Brain (organoid and tissue), 16 donors: ENCODE measurements at places on chromosomes 6 and 20. TPM values are rescaled to one million over a fixed set of nuclear protein-coding genes. Genes with fewer than 3 reads are reported as not detected.

Gene PACRG
- polyA plus RNA-seq = 5.0 TPM

Gene FLRT3
- 0.87 TPM for polyA plus RNA-seq

Gene LY6G6D
- polyA plus RNA-seq = not detected

Gene BPIFB1
- not detected for polyA plus RNA-seq

Gene CDSN
- not detected for polyA plus RNA-seq

Gene HLA-DMB
- polyA plus RNA-seq = 12.4 TPM

Gene FAM83C
- polyA plus RNA-seq = not detected

Gene SPTLC3
- 0.34 TPM for polyA plus RNA-seq

Gene TDP2
- 54.8 TPM for polyA plus RNA-seq

Gene COL9A1
- polyA plus RNA-seq = 0.92 TPM

Gene PARD6B
- 0.51 TPM for polyA plus RNA-seq

Gene SLC22A3
- 0.85 TPM for polyA plus RNA-seq

Gene RBBP8NL
- 0.92 TPM for polyA plus RNA-seq

Gene APMAP
- 88.7 TPM for polyA plus RNA-seq

Gene CMTR1
- 40.1 TPM for polyA plus RNA-seq

Gene UST
- polyA plus RNA-seq = 30.5 TPM

Gene MACROD2
- polyA plus RNA-seq = 9.0 TPM

Gene EDN1
- 5.1 TPM for polyA plus RNA-seq

Gene SLC2A4RG
- polyA plus RNA-seq = 47.5 TPM

Gene C6orf15
- not detected for polyA plus RNA-seq

Gene EBF4
- polyA plus RNA-seq = 20.4 TPM

Gene LGSN
- polyA plus RNA-seq = 5.6 TPM

Gene F13A1
- polyA plus RNA-seq = 6.2 TPM

Gene RNF144B
- polyA plus RNA-seq = 2.8 TPM

Gene HEY2
- polyA plus RNA-seq = 2.5 TPM

Gene ERVFRD-1
- not detected for polyA plus RNA-seq

Gene PDYN
- 1.0 TPM for polyA plus RNA-seq

Gene BYSL
- polyA plus RNA-seq = 24.3 TPM

Gene RWDD1
- polyA plus RNA-seq = 36.2 TPM

Gene SNAI1
- polyA plus RNA-seq = 6.0 TPM

Gene WDR46
- 38.0 TPM for polyA plus RNA-seq

Gene GABRR1
- not detected for polyA plus RNA-seq

Gene LINC00237
- polyA plus RNA-seq = 1.3 TPM

Gene MAP1LC3A
- 298 TPM for polyA plus RNA-seq

Gene PGC
- not detected for polyA plus RNA-seq

Gene SLC22A1
- not detected for polyA plus RNA-seq

Gene DEFB116
- polyA plus RNA-seq = not detected

Gene FOXA2
- 131 TPM for polyA plus RNA-seq

Gene NOX3
- polyA plus RNA-seq = not detected

Gene SLC2A10
- polyA plus RNA-seq = 1.1 TPM

Gene SYNDIG1
- 19.3 TPM for polyA plus RNA-seq

Gene GSTA4
- 73.9 TPM for polyA plus RNA-seq

Gene EYA4
- polyA plus RNA-seq = 13.5 TPM

Gene EFHC1
- 36.0 TPM for polyA plus RNA-seq

Gene ARMC2
- 6.0 TPM for polyA plus RNA-seq
